ENCODE measurements at places on chromosomes 7 and 10.

DNA sequence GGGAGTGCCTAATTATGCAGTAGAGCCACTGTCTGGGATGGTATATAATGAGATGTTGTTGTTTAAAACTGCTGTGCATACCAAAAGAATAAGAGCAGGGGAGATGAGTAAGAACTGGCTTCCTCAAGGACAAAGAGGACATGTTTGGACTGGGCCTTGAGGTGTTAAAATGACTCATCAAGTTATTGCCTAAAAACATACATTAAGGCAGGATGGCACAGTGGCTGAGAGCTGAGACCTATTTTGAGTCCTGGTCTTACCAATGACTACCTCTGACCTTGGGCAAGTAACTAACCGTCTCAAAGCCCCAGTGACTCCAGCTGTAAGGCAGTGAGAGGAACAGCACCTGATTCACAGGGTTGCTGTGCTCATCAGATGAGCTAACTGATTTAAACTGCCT is 71.1 kb downstream of the CFAP58 start:
- DNase-seq, result no peak

GRCh38 chr7:89797965-89798598 is 356.2 kb upstream of the STEAP1 start:
- DNase-seq, result no peak

DNA sequence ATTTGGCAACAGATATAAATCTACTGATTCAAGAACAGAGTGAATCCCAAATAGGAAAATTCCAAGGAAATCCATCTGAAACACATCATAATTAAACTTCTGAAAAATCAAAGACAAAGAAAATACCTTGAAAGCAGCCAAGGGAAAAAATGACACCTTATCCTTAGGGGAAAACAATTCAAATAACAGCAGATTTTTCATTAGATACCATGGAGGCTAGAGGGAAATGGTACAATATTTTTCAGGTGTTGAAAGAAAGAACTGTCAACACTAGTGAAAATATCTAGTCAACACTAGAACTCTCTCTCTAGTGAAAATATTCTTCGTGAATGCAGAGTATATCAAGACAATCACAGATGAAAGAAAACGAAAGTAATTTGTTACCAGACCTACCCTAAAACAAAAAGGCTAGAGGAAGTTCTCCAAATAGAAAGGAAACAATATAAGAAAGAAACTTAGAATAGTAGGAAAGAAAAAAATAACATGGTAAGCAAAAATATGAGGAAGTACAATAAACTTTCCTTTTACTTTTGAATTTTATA is 5.7 kb upstream of the FAM241B start:
- DNase-seq, result no peak

DNA sequence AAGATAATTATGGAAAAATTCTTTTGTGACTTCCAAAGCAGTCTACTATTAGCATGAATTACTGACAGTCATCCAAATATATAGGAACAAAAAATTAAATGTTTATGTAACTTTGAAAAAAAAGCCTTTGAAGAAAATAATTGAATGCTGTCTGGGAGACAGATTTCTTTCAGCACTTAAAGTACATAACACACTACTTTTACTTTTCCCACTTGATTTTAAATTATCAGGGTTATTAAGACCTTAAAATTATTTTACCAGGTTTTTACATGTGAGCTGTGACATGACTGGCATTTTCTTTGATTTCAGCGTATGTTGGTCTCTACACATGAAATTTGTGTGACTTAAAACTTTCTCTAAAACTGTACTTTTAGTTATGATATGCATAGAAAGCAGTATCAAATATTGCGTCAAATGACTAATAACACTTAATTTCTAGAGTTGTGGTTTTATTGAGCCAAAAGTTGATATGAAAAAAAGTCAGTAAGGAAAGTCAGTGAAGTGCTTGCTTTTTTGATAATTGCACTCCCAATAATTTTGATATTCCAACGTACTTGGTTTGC is 3.1 kb downstream of the PTEN start:
- no peak for DNase-seq

DNA sequence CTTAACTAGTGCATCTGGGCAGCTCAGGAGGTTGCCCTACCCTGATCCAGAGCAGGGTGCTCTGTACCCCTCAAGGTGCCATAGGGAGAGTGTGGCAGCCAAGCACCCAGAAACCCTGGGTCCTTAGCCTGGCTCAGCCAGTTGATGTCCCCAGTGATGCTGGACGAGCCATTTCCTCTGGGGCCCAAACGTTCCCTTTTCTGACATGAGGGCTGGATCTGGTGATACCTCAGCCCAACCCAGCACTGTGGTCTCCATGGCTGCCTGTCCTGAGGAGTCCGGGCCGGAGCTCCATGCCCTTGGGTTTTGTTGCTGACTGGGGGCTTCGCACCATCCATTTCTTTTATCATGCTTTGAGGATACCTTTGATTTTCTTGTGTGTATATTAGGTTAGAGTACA is 87.9 kb upstream of the IKZF1 start:
- no peak for DNase-seq

DNA sequence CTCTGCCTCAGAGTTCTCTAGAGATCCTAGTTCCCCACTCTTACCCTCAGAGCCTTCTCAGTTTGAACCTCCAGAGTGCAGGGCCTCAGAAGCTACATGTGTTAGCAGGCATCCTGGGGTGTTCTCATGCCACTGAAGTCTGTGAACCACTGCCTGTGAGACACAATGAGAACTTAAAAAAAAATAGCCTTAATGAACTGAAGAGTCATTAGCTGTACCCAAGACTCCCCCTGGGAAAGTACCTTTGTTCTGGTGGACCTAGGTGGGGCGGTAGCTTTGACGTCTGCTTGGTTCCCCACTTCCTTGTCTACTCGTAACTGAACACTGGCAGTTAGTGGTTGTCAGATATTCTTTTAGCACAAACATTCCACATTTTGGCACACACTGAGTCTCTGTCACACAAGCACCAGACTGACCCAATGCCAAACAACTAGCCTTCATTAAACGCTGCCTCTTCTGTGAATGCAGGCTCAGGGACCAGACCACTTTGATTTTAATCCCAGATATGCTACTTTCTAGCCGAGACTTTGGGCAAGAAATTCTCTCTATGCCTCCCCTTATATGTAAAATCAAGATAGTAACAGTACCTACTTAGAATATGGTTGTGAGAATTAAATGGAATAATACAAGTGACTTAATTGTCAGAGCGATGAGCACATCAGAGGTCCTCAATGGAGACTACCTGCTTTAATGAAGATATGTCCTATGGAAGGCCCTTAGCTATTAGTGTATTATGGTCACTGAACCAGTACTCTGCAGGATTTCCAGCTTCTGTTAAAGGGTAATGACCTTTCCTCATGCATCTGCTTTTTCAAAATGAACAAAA is 75.3 kb upstream of the CC2D2B start:
- DNase-seq, result no peak

DNA sequence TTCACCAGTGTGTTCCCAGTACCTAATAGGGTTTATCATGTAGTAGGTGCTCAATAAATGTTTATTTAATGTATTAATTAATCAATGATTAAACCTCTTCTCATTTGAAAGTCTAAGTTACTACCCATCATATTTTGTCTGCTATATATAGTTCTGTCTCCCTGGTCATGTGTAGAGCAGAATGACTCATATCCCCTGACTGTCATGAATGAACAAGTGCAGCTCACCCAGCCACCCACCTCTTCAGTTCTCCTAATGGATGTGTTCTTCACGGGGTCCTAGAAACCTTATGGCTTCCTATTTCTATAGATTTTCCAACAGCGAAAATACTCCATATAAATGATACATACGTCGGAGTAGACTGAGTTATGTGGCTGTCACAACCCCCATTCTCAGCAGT is 64.5 kb downstream of the HIF1AN start:
- no peak for DNase-seq

DNA sequence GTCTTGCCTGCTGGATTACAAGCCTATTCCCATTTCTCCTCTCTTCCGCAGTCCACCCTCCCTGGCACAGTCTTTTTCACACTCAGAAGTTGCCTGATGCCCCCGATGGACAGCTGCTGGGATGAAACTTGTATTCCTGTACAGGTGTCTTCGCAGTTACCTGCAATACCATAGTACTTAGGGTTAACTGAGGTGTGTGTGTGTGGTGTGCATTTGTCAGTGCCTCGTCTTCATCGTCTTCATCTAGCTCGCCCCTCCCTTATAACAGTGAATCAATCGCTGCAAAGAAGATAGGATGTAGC is 11.0 kb downstream of the NXPH1 start:
- DNase-seq, result no peak

DNA sequence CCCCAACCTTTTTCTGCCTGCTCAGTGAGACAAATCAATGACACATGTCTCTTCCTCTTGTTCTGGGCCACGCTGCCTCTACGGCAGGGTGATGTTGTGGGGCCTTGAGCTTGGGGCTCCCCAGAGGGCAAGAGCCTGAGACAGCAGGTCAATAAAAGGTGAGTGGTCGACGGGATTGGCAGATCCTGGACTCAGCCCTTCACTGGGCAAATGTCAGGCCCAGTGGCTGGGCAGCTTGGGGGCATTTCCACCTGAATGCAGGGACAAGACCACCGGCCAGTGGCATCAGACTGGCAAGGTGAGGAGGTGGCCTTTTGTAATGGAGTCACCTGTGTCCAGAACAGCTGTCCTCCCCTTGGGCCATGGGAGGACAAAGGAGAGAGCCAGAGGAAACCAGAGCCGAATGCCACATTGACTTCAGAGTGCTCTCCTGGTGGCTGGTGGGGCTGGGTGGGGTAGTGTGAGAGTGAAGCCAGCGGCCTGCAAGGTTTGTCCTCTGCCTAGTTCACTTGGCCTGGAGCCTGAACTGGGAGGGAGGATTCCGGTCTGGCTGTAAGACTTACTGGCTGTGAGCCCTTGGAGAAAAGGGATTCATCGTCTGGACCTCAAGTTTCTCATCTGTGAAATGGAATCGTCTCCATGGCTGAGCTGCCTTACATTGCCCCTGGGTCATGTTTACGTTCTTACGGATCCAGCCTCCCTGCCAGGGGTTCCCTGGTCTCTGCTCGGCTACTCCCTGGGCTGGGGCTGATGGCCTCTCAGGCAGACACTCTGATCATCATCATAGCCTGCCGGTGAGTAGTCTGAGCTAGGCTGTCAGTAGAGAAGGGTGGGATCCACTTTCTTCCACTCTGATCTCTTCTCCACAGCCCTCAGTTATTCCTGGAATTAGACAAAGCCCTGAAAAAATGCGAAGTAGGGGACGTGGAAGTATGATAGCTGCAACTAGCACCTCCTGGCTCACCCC is 25.4 kb upstream of the CRHR2 start:
- no peak for DNase-seq

- no peak for DNase-seq
These were observed 81.4 kb downstream of the ORC5 start for GRCh38 chr7:104126411-104126841.

- no peak for DNase-seq
These were observed 236.8 kb upstream of the LRRN3 start for GRCh38 chr7:110854166-110854565.

DNA sequence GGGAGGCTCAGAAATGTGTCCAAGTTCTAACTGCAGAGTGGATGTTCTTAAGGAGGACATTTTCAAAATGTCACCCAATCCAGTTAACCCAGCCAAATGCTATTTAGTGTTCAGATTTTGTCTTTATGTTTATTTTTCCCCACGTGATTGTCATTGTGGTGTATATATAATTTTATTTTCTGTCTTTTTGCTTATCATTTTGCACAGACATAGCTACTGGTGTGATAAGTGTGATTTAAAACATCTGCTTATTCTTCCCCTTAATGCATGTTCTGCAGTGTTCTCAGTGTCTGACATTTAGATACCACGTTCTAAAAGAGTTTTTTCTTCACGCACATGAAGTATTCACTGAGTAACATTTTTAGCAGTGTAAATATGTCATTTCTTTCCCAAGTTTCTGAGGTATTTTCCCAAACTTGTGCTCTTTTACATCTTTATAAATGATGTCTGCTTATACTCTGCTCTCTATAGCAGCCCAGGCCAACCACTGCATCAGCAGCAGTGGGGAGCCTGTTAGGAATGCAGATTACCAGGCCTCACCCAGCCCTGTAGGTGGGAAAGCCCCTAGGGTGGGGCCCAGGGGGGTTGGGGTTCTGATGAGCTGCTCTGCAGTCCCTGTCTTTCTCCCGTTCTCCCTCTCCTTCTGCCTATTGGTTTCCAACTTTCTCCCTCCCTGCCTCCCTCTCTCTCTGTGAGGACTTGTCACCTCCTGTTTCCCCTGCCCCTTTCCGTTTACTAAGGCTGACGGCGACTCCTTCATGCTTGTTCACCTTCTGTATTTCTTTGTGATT is 20.8 kb downstream of the ADCY1 start:
- no peak for DNase-seq

- no peak for DNase-seq
These were observed 231.9 kb upstream of the HABP2 start for GRCh38 chr10:113320987-113321386.

GRCh38 chr10:89248990-89249389 is 2.6 kb downstream of the LIPA start:
- no peak for DNase-seq

GRCh38 chr10:97338041-97338440 is 3.5 kb upstream of the FRAT2 start:
- no peak for DNase-seq

DNA sequence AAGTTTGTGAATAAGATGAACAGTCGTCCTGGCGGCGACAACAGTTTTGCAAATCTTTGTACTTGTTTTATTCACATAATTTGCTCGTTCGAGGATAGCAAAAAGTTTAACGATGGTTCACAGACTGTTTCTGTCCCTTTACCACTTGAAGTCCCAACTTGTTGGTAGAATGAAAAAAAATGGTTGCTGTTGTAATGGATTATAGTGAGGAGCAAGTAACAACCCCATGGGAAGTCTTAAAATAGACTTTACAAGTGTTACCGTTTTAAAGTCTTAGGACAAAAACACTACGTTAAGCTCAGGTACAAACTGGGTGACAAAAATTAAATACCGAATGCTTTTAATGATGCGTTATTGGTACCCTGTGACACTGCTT is 589 bp downstream of the LSM8 start:
- DNase-seq, result no peak

DNA sequence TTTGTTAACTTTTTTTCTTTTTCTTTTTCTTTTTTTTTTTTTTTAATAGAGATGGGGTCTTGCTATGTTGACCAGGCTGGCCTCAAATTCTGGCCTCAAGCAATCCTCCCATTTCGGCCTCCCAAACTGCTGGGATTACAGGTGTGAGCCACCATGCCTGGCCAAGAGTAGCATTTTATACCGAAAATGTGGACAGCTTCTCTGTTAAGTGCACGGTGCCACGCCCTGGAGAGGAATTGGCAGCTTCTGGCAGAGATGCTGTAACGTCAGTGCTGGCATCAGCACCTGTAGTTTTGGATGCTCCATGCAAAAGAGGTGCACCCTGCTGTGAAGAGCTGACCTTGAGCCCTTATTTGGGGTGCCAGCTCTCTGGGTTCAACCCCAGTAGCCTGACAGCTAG is 18.2 kb downstream of the IL15RA start:
- DNase-seq, result no peak

All from NCI-H2107 (cell line).